A549 treated with DMSO at 1 μM for 4 hours (cell line): ENCODE measurements at places on chromosomes 4 and X. TPM values are rescaled to one million over a fixed set of nuclear protein-coding genes. Genes with fewer than 3 reads are reported as not detected.

ASB12 gene
- total RNA-seq, result 0.07 to 0.08 TPM in 2 of 5 replicates, not detected in the others

TMEM271 gene
- not detected in 5 replicates for total RNA-seq

ANXA10 gene
- 3.6 to 4.8 TPM (median 3.9 TPM) in 5 replicates for total RNA-seq

FAM9C gene
- 0.02 TPM in 1 of 5 replicates, not detected in the others for total RNA-seq

CPZ gene
- total RNA-seq, result 0.26 to 0.54 TPM (median 0.33 TPM) in 5 replicates

CT45A1 gene
- total RNA-seq, result not detected in 5 replicates
